Stimulated activated CD4-positive, alpha-beta T cell treated with anti-CD3 and anti-CD28 coated beads, Interleukin-12 subunit alpha, Interleukin-12 subunit beta, amount 100 ng/mL, for 48 hours (primary cell): ENCODE measurements at places on chromosomes 6 and 20.

DNA sequence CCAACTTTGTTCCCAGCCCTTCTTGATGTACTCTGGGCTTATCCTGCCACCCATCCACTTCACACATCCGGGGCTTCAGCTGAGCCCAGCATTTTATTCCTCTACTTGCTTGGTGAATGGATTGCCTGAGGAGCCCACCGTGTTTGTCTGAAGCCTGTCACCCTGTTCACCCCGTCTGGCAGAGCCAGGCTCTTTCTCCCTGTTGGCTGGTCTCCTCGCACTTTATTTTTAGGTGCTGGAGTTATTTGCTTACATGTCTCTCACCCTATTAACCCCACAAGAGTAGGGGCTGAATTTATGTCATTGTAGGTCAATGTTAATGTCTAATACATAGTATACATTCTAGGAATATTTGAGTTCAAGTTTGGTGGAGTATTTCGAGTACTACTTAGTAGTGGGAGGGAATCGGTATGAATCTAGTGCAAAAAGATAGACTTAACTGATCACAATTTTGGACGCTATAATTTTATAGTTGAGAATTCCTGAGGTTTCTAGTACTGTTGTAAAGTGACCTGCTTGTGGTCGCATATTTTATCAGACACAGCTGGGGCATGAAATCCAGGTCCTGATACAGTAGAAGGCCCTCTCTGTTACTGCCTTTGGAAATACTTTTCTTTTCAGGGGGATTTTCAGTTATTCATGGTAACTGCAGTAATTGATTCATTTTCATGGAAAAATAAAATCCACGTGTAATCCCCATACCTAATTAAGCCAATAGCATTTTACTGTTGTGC is 10.8 kb downstream of the JARID2 start:
- DNase-seq = no peak

- DNase-seq = no peak
Observed at GRCh38 chr6:159311618-159312017, 142.4 kb downstream of the FNDC1 start.

DNA sequence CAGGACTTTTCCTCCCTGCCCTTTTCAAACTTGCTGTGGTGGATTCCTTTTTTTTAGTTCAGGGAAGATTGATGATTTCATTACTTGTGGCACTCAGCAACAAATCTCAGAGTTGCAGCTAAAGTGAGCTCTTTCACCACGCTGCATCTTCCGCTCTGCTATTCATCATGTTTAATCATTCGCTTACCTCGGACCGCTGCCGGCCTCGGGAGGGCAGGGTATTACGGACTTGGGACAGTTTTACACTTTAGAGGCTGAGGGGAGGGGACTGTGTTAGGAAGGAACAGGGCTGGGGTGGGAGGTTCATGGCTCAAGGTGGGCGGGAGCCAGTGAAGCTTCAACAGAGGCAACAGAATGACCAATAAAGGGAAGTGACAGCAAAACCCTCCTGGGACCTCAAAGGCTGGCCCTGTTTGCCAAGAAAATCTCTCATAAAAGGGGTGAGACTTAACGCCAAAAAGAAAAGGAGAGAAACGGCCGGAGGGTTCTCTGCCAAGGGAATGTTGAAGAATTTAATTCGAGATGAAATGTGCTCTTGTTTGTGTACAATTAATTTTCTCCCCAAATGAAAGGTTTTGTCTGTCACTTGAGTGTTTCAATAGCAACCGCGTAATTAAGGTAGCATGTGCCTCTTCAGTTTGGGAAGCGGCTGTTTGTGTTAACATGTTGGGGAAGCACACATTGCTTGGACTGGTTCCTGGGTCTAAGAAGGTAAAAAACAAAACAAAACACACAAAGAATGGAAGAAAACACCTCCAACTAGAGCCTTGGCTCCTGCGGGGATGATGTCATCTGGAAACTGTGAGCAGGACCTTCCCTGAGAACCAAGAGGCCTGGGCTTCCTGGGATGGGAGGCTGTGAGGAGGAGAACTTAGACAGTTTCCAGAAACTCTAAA is 72.5 kb upstream of the SULF2 start:
- DNase-seq = no peak

GRCh38 chr6:72140795-72141194 is 254.4 kb downstream of the RIMS1 start:
- no peak for DNase-seq
